SK-N-SH (cell line): ENCODE measurements at places on chromosomes 7 and 10. TPM values are rescaled to one million over a fixed set of nuclear protein-coding genes. Genes with fewer than 3 reads are reported as not detected.

- peak; percentile 73 for DNase-seq
Observed at GRCh38 chr7:102412548-102412947, 16.4 kb downstream of the PRKRIP1 start.

DNA sequence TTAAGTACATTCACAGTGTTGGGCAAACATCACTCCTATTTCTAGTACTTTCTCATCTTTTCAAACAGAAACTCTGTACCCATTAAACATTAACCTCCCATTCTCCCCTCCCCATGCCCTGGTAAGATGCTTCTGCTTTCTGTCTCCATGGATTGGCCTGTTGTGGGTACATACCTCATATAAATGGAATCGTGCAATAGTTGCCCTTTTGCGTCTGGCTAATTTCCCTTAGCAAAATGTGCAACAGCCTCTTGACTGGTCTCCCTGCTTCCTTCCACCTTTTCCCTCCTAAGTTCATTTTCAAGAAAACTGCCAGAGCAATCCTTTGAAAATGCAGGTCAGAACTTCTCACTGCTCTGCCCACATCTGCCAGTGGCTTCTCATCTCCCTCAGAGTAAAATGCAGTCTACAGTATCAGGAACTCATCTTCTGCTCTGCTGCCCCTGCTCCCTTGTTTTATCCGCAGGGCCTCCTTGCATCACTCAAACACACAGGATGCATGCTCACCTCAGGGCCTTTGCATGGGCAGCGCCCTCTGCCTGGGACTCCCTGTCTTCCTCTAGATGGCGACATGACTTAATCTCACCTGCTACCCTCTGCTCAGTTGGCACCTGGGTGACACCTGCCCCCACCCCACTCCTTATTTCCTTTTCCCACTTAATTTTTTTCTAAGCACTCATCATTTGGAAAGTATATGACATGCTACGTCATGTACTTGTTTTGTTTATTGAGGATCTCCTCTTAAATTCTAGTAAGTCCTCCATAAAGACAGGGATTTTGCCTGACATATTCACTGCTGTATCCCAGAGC lies 44.3 kb upstream of the ECHDC3 start:
- DNase-seq: no peak

- DNase-seq: no peak
Observed at GRCh38 chr10:80471715-80472233, 17.7 kb downstream of the TSPAN14 start.

GRCh38 chr7:1862560-1862959 lies 192.5 kb downstream of the ELFN1 start:
- DNase-seq: no peak

GRCh38 chr10:131996466-131997365 lies 15.0 kb upstream of the BNIP3 start:
- no peak for DNase-seq

GRCh38 chr7:23539494-23539907 lies 7.7 kb upstream of the TRA2A start:
- no peak for DNase-seq

GRCh38 chr7:16063716-16064675 lies 357.3 kb downstream of the CRPPA start:
- no peak for DNase-seq

Gene ZNF33A
- polyA plus RNA-seq: 5.7 and 7.5 TPM in 2 replicates

Gene CPVL
- 0.16 TPM in 1 of 2 replicates, not detected in the other for polyA plus RNA-seq

Gene COA1
- polyA plus RNA-seq: 42.8 and 66.3 TPM in 2 replicates

Gene XRCC2
- 3.1 and 3.4 TPM in 2 replicates for polyA plus RNA-seq

Gene INHBA
- polyA plus RNA-seq: 81.0 and 110 TPM in 2 replicates
